ENCODE measurements at places on chromosomes 6 and 20.

GRCh38 chr20:18404172-18404571 lies 62.7 kb downstream of the DZANK1 start:
- no peak overlapping the region for H3K4me3 ChIP-seq
- H3K27ac ChIP-seq, result no peak overlapping the region
- peaks cover 17% of the 10 kb centered on the region for H3K36me3 ChIP-seq

- peaks cover 14% of the 10 kb centered on the region for H3K4me1 ChIP-seq
- no peak overlapping the region for H3K4me3 ChIP-seq
- no peaks in the 10 kb centered on the region for H3K36me3 ChIP-seq
- H3K27me3 ChIP-seq, result no peaks in the 10 kb centered on the region
These were observed 69.0 kb downstream of the DTNBP1 start for GRCh38 chr6:15593798-15594197.

- H3K36me3 ChIP-seq, result no peaks in the 10 kb centered on the region
- DNase-seq, result no peak
These were observed 30.1 kb downstream of the GMDS start for GRCh38 chr6:2215342-2215741.

GRCh38 chr6:4366635-4367395 lies 231.4 kb upstream of the ECI2 start:
- DNase-seq, result no peak
- H3K36me3 ChIP-seq, result no peaks in the 10 kb centered on the region
- no peak overlapping the region for H3K27ac ChIP-seq
- no peak overlapping the region for H3K4me3 ChIP-seq
- H3K27me3 ChIP-seq, result no peaks in the 10 kb centered on the region

DNA sequence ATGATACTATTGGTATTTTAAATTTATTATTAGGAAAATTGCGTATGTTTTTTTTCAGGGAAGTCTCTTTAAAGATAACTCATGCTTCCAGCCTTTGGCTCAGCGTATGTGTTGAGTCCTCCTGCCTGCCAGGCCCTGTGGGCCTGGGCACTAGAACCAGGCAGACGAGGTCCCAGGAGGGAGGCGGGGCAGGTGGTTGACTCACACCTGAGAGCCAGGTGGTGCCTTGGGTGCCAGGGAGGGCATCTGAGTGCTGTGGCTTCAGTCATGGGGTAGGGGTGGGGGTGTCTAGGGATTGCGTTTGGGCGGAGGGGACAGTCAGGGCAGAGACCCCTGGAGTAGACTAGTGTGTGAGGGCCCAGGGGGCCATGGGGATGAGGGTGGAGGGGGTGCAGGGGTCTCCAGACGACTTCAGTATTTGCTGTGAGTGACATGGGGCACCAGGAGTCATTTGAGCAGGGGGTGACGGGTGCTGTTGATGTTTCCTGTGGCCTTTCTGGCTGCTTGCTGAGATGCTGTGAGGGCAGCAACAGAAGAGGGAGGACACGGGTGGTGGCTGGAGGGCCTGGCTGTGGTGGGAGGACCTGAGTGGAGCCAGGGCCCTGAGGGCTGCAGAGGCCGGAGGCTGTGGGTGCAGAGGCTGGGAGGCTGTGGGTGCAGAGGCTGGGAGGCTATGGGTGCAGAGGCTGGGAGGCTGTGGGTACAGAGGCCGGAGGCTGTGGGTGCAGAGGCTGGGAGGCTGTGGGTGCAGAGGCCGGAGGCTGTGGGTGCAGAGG lies 14.8 kb upstream of the ADRM1 start:
- H3K4me1 ChIP-seq, result no peaks in the 10 kb centered on the region
- H3K36me3 ChIP-seq, result peaks cover 3% of the 10 kb centered on the region
- DNase-seq, result no peak
- no peak overlapping the region for H3K4me3 ChIP-seq

GRCh38 chr6:87558446-87558845 lies 31.3 kb downstream of the RARS2 start:
- no peak overlapping the region for H3K4me3 ChIP-seq
- H3K27me3 ChIP-seq, result no peaks in the 10 kb centered on the region
- DNase-seq, result no peak
- H3K4me1 ChIP-seq, result no peaks in the 10 kb centered on the region
- peaks cover 37% of the 10 kb centered on the region for H3K36me3 ChIP-seq

DNA sequence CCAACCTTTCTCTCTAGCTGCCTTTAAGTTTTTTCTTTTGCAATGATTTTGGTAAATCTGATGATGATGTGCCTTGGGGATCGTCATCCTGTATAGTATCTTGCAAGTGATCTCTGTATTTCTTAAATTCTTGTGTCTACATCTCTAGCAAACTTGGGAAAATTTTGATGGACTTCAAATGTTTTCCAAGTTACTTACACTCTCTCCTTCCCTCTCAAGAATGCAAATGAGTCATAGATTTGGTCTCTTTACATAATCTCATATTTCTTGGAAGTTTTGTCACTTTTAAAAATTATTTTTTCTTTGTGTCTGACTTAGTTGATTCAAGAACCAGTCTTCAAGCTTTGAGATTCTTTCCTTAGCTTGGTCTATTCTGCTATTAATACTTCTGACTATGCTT lies 176.4 kb downstream of the TBC1D32 start:
- no peaks in the 10 kb centered on the region for H3K4me1 ChIP-seq
- no peak for DNase-seq
- H3K4me3 ChIP-seq, result no peak overlapping the region
- H3K27ac ChIP-seq, result no peak overlapping the region

- peaks cover 56% of the 10 kb centered on the region for H3K4me1 ChIP-seq
- H3K27me3 ChIP-seq, result no peaks in the 10 kb centered on the region
- DNase-seq, result no peak
- H3K4me3 ChIP-seq, result no peak overlapping the region
- no peaks in the 10 kb centered on the region for H3K36me3 ChIP-seq
- no peak overlapping the region for H3K27ac ChIP-seq
These were observed 28.5 kb downstream of the STK35 start for GRCh38 chr20:2130062-2130591.

GRCh38 chr6:13304101-13304500 lies 24.2 kb downstream of the TBC1D7 start:
- H3K36me3 ChIP-seq, result peaks cover 35% of the 10 kb centered on the region
- peaks cover 11% of the 10 kb centered on the region for H3K4me1 ChIP-seq
- DNase-seq, result no peak
- H3K27ac ChIP-seq, result no peak overlapping the region

DNA sequence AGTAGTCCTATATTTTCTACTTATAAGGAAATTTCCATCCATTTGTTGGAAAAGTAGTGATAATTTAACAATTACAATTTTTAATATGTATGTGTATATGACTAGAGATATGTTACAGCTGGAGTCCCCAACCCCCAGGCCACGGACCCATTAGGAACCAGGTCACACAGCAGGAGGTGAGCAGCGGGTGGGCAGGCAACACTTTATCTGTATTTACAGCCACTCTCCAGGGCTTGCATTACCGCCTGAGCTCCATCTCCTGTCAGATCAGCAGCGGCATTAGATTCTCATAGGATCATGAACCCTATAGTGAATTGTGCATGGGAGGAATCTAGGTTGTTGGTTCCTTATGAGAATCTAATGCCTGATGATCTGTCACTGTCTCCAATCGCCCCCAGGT lies 46.8 kb downstream of the TRDN start:
- H3K36me3 ChIP-seq, result no peaks in the 10 kb centered on the region
- peaks cover 12% of the 10 kb centered on the region for H3K27me3 ChIP-seq
- DNase-seq, result no peak
- H3K27ac ChIP-seq, result no peak overlapping the region
- H3K4me3 ChIP-seq, result no peak overlapping the region
- H3K4me1 ChIP-seq, result peaks cover 5% of the 10 kb centered on the region

DNA sequence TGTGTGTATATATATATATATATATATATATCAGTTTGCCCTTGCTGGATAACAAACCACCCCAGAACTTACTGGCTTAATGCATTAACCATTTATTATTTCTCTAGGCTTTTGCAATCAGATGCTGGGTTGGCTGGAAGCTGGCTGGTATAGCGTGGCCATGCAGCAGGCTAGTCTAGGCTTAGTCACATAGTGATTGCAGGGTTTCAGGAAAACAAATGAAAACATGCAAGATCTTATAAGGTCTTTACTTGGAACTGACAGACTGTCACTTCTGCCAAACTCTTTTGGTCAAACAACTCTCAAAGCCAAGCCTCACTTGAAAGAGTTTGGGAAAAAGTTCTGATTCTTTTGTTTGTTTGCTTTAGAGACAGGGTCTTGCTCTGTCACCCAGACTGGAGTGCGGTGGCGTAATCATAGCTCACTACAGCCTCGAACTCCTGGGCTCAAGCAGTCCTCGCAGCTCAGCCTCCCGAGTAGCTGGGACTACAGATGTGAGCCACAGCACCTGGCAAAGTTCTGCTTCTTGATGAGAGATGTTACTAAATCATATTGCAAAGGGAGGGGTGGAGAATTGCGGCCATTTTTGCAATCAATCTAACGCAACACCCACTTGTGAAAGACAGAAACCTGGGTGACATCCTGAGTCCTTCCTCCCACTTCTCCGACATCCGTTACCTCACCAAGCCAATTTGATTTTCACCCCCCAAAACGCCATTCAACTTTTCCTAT lies 74.6 kb upstream of the RNF24 start:
- no peaks in the 10 kb centered on the region for H3K27me3 ChIP-seq
- peak; percentile 34 for DNase-seq
- no peak overlapping the region for H3K27ac ChIP-seq
- H3K4me3 ChIP-seq, result no peak overlapping the region
- peaks cover 4% of the 10 kb centered on the region for H3K4me1 ChIP-seq

- H3K4me3 ChIP-seq, result no peak overlapping the region
- DNase-seq, result no peak
- H3K27me3 ChIP-seq, result peaks cover 15% of the 10 kb centered on the region
These were observed 39.9 kb upstream of the TGM2 start for GRCh38 chr20:38205001-38205400.

DNA sequence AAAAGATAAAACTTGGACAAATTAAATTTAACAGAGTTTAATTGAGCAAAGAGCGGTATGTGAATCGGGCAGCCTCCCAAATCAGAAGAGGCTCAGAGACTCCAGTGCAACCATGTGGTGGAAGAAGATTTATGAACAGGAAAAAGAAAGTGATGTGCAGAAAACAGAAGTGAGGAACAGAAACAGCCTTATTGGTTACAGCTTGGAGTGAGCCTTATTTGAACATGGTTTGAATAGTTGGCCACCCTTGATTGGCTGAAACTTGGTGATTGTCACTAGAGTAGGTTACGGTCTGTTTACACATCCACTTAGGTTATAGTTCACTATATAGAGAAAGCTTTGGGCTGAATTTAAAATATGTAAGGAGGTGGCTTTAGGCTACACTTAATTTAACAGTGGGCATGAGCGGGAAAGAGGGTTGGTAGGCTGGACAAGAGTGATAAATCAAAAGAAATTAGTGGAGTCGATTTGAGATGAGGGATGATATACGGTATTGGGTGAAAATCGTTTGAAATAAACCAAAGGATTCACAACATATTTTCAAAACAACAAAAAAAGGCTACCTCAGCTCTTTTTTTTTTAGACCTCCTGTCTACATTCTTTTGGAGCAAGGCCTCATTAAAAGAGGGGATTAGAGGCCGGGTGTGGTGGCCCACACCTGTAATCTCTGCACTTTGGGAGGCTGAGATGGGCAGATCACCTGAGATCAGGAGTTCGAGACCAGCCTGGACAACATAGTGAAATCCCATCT lies 84.3 kb upstream of the PREP start:
- no peaks in the 10 kb centered on the region for H3K36me3 ChIP-seq
- no peak for DNase-seq

GRCh38 chr6:168660400-168660945 lies 219.5 kb downstream of the SMOC2 start:
- no peak overlapping the region for H3K4me3 ChIP-seq
- H3K27ac ChIP-seq, result no peak overlapping the region
- H3K27me3 ChIP-seq, result peaks cover 3% of the 10 kb centered on the region
- H3K36me3 ChIP-seq, result peaks cover 7% of the 10 kb centered on the region

DNA sequence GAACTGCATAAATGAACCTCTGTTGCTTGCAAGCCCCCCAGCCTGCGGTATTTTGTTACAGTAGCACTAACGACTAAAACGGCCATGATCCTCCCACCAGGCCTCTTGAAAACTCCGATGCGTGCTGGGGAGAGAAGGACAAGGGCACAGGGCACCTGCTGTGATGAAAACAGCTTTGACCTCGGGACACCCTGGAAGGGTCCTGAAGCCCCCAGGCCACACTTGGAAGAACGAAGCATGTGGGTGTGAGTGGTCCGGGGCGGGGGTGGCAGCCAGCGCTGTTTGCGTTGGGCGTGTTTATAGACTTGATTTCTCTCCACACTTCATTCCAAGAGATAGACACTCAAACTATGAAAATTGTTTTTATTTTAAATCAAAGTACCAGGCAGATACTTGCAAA lies 13.2 kb upstream of the HELZ2 start:
- no peak overlapping the region for H3K27ac ChIP-seq
- H3K27me3 ChIP-seq, result no peaks in the 10 kb centered on the region
- H3K4me3 ChIP-seq, result no peak overlapping the region
- no peaks in the 10 kb centered on the region for H3K36me3 ChIP-seq
- H3K4me1 ChIP-seq, result peaks cover 8% of the 10 kb centered on the region

- H3K4me3 ChIP-seq, result no peak overlapping the region
- peaks cover 22% of the 10 kb centered on the region for H3K4me1 ChIP-seq
- H3K36me3 ChIP-seq, result no peaks in the 10 kb centered on the region
These were observed 10.9 kb upstream of the BNIP5 start for GRCh38 chr6:36347621-36348020.

GRCh38 chr6:157962601-157963302 lies 18.9 kb upstream of the SYNJ2 start:
- no peaks in the 10 kb centered on the region for H3K36me3 ChIP-seq
- no peak overlapping the region for H3K4me3 ChIP-seq
- no peak overlapping the region for H3K27ac ChIP-seq
- no peak for DNase-seq

GRCh38 chr20:18578581-18578980 lies 9.3 kb upstream of the DTD1 start:
- H3K4me1 ChIP-seq, result no peaks in the 10 kb centered on the region
- H3K4me3 ChIP-seq, result no peak overlapping the region
- no peaks in the 10 kb centered on the region for H3K36me3 ChIP-seq
- H3K27me3 ChIP-seq, result no peaks in the 10 kb centered on the region
- no peak for DNase-seq

DNA sequence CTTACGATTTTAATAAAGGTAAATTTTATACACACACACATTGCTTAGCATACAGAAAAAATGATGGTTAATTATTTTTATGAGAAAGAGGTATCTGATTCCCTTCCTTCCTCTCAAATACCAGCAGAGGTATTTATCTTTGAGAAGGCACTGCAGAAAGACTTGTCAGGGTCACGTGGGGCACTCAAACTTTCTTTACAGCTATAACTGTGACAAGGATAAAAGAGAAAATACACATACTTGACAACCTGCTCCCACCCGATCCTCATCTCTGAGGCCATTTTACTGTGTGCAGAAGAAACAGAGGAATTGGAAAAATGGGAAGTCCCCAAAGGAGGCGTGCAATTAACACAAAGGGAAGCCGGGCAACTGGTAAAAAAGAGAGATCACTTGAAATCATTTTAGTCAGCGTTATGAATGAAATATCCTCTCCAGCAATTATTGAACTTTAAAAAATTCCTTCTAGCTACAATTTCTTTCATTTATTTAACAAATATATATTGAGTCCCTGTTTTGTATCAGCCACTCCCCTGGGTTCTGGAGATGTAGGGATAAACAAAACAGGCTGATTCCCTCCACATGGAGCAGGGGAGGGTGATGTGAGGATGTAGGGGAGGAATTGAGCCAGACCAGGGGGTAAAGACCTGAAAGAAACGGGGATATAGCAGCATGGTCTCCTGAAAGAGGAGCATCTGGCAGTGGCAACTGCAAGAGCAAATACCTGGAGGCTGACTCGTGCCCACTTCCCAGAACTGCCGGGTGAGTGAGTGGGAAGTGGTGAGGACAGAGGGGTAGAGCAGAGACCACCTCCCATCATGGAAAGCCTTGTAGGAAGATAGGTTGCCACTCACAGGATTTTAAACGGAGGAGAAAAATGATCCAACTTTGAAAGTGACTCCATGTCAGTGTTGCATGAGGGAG lies 510.3 kb downstream of the KIF16B start:
- peaks cover 33% of the 10 kb centered on the region for H3K4me1 ChIP-seq
- H3K27me3 ChIP-seq, result peaks cover 2% of the 10 kb centered on the region
- H3K36me3 ChIP-seq, result peaks cover 4% of the 10 kb centered on the region
- H3K4me3 ChIP-seq, result no peak overlapping the region
- DNase-seq, result no peak
- H3K27ac ChIP-seq, result peak overlapping the region; percentile 9
